ENCODE measurements at places on chromosomes 11 and 22.

DNA sequence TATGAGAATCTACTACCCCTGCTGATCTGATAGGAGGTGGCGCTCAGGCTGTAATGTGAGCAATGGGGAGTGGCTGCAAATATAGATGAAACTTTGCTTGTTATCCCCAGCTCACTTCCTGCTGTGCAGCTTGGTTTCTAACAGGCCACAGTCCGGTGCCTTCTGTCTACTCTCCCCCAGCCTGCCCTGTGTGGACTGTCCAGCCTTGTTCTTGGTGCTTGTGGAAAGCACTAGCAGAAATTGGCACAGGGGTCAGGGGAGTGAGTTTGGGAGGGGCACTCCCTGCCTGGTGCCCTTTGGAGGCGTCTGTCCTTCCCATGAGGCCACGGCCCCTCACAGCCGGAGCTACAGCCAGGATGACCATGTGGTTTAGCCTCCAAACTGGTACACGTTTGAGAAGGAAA, 14.3 kb downstream of the MOV10L1 start:
- no peak for DNase-seq

GRCh38 chr11:8341996-8342395, 78.3 kb upstream of the LMO1 start:
- DNase-seq: no peak

DNA sequence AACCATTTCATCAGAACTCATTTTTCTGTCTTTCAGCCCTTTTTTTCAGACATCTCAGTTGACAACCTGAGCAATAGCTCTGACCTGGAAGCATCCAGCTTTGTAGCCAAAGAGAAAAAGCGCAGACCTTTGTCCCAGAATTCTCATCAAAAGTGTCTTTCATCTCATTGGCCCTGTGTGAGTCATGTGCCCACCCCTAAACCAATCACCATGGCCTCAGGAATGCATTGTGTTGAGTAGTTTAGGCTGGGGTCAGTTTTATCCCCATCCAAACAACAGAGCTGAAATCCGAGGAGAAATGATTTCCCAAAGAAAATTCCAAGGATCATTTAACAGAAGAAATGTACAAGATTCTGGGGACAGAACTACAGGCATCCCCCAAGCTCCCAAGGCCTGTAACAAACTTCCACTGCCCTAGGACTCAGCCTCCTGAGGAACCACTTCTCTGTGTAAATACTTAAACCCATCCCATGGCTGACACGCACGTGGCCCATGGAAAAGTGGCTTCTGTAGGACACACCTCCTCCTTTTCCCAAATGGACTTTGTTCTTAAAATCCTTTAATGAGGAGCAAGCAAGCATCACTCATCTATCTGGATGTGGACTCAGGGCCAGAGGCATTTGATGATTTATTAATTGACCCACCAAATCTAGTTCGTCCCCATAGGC, 429.0 kb downstream of the SOX6 start:
- DNase-seq: no peak

- no peak for DNase-seq
Measured at GRCh38 chr11:86891036-86891435, 64.2 kb downstream of the FZD4 start.

GRCh38 chr11:35485656-35486322, 39.6 kb downstream of the PAMR1 start:
- peak; percentile 46 for DNase-seq

- no peak for DNase-seq
Measured at GRCh38 chr11:6505577-6506240, 8.6 kb downstream of the DNHD1 start.

DNA sequence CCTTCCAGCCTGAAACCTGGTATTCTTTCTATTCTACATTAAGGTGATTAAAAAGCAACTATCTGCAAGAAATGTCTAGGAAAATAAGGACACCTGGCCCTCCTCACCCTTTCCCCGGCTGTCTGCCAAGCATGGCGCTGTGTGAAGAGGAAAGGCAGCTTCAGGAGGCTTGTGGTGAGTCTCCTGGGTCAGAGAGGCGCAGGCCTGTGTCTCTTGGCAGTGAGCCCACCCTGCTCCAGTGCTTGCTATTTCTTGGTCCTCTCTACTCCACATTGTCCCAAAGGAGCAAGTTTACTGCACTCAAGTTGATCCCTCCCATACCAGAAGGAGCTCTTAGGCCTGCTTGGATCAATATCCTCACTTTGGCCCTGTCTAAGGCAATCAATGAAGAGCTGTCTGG, 520.7 kb upstream of the B3GAT1 start:
- DNase-seq: no peak

- peak; percentile 5 for DNase-seq
Measured at GRCh38 chr11:14075118-14076078, 112.9 kb downstream of the SPON1 start.

GRCh38 chr11:13721760-13722159, 53.3 kb downstream of the FAR1 start:
- no peak for DNase-seq

DNA sequence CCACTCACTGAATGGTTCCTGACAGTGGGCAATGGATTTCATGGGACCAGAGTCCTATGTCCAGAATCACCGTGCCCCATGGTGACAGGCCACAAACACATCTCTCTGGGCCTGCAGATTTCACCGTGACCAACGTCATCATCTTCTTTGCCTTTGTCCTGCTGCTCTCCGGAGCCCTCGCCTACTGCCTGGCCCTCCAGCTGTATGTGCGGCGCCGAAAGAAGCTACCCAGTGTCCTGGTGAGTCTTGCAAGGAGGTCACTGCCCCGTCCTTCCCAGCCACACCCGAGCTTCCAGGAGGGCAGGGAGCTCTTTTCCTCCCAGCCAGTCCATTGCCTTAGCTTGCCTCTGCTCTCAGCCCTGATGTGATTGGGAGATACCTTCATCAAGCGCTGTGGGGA, 9.3 kb downstream of the IL10RA start:
- no peak for DNase-seq

- DNase-seq: no peak
Measured at GRCh38 chr11:113894421-113894996, 10.1 kb upstream of the HTR3B start.

DNA sequence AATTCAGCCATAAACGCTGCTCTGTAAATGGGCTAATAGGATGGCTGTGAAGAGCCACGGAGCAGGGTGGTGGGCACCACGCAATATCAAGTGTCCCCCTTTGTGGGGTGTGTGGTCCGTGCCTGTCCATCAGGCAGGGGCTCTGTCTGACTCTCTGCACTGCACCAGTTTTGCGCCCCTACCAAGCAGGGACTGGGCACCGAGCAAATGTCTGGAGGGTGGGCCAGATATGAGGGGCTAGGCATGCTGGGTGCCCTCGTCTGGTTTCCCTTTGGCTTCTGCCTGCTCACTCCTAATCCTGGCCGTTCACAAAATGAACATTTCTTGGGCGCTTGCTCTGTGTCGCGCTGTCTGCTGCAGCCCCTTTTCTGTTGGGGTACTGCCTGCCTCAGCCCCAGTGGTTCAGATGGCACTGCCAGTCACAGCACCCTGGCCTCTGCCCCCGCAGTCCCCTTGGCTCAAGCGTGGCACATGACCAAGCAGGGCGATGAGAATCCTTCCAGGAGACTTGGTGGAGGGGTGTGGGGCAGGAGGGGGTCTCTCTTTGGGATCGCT, 37.1 kb upstream of the CELSR1 start:
- no peak for DNase-seq

- no peak for DNase-seq
Measured at GRCh38 chr22:39999144-39999757, 4.5 kb downstream of the FAM83F start.

- DNase-seq: no peak
Measured at GRCh38 chr11:111297696-111298095, 650 bp upstream of the POU2AF3 start.

DNA sequence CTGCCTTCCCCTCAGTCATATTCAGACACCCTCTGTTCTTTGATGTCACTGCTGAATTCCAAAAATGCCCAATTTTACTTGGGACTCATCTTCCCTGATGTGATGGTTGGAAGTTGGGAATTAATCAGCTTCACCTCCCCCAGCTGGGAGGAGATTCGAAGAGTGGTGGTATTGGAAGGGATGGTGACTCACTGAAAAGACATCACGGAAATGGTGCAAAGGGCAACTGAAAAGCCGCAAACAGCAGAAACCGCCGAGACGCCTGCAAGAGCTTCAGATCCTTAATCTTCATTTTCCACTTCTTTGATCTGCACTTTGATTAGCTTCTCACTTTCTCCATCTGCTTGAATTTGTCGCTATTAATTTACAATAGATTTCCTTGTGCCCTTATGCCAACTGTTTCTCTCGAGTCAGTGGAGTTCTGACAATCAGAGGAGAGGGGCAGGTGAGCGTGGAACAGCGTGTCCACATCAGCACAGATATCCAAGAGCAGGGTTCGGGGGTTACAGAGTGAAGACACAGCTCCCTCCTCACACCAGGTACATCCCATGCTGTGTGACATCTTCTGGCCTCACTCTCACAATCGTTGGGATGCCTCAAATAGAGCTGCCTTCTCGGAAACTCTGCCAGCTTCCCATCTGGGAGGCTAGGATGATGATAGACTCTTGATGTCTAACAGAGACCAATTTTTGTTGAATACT, 325.4 kb downstream of the BRD1 start:
- DNase-seq: no peak

GRCh38 chr11:69650081-69650831, 9.3 kb downstream of the CCND1 start:
- no peak for DNase-seq

DNA sequence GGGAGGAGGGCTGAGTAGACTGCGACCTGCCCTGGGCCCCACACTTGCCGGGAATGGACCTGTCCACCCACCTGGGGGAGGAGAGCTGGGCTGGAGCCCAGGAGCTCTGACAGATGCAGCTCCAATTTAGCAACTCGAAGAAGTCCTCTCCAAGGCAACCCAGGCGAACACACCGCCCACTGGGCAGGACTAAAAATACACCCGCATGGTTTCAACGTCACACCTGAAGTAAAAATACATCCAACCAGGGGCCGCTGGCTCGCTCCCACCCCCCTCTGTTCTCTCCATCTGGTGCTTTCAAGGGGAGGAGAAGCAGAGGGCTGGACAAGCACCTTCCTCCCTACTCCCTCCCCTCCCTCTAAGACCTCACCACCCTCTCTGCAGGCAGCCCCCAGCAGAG, 119.9 kb downstream of the FEZ1 start:
- DNase-seq: no peak

DNA sequence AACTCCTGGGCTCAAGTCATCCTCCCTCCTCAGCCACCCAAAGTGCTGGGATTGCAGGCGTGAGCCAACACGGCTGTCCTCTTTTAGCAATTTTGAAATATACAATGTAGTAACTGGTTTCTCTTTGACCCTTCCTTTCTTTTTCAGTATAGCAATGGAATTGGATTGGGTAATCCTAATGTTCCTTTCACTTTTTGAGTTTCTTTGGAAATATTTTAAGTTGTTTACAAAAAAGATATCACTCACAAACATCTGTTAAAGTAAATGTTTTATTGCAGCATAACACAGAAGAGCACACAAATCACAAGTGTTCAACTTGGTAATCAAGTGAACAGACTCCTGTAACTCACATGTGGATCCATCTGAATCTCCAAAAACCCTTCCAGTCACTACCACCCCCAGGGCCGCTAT, 44.6 kb upstream of the EP300 start:
- DNase-seq: no peak

DNA sequence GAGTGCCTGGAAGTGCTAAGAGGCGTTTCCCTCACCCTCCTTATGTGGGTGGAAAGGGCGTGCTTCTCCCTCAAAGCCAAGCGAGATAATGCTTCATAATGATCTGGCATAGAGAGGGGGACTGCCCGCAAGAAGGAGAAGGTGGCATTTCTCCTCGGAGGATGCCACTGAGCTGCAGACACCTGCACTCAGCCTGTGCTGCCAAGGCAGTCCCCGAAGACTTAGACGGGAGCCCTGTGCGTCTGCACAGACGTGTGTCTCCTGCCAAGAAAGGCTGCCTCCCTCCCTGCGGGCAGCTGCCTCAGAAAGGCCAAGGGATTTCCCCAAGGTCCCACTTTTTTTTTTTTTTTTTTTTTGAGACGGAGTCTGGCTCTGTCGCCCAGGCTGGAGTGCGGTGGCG, 48.1 kb upstream of the SPATA19 start:
- no peak for DNase-seq

DNA sequence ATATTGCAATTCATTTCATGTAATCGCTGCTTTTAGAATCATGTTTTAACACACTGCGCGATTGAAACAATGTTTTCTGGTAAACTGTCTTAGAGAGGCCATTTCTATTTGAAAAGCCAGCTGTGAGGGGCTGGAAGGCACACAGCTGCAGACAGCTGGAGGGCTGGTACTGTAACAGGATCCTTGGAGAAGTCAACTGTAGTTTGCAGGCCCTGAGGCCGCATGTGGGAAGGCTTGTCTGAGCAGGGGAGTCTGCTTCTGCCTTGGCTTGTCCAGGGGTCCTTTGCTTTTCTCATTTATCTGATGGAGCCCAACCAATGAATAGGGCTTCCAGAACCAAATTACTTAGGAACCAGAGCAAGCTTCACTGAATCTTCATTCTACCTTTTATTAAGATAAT, 313.5 kb downstream of the BLID start:
- no peak for DNase-seq

DNA sequence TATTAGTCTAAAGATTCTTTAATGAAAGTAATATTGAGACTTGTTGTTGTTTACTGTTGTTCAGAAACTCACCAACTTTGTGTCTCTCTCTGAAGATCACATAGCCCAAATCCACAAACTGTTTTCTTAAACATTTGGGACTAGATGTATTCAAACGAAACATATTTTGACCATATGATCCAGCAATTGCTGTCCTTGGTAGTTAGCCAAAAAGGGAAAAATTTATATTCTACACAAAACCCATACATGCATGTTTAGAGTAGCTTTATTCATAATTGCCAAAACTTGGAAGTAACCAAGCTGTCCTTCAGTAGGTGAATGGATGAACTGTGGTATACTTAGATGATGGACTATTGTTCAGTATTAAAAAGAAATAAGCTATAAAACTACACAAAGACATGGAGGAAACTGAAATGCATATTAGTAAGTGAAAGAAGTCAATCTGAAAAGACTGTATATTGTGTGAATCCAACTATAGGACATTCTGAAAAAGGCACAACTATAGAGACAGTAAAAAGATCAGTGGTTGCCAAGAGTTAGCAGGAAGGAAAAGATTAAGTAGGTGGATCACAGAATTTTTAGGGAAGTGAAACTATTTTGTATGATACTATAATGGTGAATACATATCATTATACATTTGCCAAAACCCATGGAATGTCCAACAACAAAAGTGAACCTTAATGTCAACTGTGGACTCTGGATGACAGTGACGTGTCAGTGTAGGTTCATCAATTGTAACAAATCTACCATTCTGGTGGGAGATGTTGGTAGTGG, 442.9 kb downstream of the INSC start:
- no peak for DNase-seq

DNA sequence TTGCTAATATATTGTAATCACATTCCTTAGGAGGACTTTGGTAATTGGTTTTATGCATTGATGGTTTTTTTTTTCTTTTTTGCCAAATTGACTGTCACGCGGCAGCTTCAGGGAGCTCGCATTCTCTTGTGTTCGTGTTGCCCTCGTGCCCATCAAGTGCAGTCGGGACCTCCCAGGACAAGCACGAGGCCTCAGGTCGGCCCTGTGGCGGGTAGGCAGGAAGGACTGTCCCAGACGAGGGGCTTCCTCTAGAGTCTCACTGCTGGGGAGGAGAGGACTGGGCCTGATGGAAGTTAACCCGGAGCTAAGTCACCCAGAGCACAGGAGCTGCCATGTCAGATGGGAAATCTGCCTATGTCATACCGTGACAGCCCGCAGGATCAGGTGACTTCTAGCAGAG, 37.0 kb downstream of the CTTN start:
- DNase-seq: no peak

Data from stimulated activated CD8-positive, alpha-beta memory T cell treated with anti-CD3 and anti-CD28 coated beads, Interleukin-7, amount 100 ng/mL, for 1 hour (primary cell).